ENCODE measurements at places on chromosomes 3 and 15.

- DNase-seq: no peak
Observed at GRCh38 chr3:166285001-166285400, 447.8 kb upstream of the BCHE start.

- no peak for DNase-seq
Observed at GRCh38 chr3:43481375-43481774, 140.4 kb downstream of the ANO10 start.

DNA sequence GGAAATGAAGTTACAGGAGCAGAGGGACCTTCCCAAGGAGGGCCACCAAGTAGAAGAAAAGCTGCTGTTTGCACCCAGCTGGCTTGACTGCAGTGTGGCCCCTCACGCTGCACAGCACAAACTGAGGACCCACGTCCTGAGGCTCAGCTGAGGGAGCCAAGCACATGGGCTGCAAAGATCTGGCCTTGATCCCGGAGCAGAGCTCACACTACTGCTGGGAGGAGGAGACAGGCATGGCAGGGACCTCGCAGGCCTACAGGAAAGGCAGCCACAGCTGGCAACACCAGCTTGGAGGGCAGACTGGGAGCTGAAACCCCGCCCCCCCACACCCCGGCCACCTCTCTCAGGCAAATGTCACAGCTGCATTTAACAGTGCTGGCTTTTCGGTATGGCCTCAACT is 39.7 kb downstream of the KLHL25 start:
- DNase-seq: no peak

DNA sequence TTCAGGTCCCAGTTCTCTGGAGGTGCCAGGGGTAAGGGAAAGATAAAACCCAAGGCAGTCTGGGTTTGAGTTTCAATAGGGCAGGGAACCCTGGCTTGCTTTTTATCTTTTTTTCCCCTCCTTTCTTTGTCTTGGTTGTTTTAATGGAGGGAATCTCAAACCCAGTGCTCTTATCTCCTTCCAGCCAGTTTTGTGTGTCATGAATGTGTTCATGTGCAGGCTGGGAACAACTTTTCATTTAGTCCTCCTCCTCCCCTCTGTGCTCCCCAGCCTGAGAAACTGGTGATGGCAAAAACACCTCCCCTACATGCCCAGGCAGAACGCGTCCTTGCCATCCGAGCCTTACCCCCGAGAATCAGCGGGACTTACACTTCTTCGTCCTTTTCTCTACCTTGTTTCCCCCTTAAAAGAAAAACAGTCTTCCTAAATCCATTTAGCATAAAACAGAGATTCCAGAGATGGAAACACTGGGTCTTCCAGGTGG is 10.9 kb downstream of the SEMA3G start:
- DNase-seq: no peak

- no peak for DNase-seq
Observed at GRCh38 chr15:67164401-67164791, 90.1 kb downstream of the AAGAB start.

- DNase-seq: no peak
Observed at GRCh38 chr3:8822141-8822540, 52.7 kb upstream of the OXTR start.

- no peak for DNase-seq
Observed at GRCh38 chr3:17775073-17775472, 32.6 kb upstream of the TBC1D5 start.

- no peak for DNase-seq
Observed at GRCh38 chr3:116200956-116201690, 244.2 kb downstream of the LSAMP start.

DNA sequence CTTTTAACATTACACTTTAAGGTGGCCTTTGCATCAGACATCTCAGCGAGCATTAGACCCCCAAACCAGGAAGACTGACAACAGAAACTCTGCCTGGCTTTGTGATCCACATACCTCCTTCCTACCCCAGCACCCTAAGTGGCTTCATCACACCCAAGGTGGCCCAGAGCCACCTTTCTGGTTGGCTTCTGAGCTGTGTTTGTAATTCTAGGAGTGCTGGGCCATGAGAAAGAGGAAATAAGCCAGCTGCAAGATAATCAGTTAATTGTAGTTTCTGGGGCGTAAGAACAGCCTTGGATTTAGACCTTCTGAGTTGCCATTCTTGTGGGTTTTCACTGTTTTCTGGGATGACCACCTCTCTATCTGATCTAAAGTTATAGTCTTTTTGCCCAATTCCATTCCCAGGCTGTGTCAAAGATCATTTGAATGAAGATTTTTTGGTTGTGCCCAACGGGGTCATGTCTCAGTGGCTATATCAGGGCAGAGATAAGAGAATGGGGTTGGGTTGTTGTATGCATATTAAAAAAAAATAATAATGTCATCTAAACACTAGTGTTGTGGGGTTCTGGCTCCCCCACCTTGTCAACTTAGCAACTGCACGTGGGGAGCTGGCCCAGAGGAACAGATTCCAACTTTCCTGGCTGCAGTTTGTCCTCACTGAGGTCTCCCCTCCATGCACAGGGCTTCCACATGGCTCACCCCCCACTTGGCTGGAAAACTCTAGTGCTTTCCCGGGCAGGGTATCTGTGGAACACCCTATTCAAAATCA is 234.8 kb upstream of the WNT5A start:
- DNase-seq: no peak

DNA sequence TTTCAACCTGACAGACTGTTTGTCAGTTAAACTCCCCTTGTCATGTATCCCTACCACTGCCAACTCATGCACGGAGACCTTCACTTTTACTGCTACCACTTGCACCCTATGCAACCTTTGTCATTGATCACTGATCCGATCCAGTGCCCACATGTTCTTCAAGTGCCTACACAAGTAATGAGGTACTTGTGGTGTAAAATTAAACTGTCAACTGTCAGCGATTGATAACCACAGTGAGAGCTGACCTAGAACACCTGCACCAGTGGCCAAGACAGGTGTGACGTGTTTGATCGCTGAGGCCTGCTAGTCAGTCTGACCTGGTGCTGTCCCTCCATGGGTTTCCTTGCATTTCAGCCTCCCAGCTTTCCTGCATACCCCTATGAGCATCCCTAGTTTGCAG is 55.6 kb downstream of the MECOM start:
- no peak for DNase-seq

DNA sequence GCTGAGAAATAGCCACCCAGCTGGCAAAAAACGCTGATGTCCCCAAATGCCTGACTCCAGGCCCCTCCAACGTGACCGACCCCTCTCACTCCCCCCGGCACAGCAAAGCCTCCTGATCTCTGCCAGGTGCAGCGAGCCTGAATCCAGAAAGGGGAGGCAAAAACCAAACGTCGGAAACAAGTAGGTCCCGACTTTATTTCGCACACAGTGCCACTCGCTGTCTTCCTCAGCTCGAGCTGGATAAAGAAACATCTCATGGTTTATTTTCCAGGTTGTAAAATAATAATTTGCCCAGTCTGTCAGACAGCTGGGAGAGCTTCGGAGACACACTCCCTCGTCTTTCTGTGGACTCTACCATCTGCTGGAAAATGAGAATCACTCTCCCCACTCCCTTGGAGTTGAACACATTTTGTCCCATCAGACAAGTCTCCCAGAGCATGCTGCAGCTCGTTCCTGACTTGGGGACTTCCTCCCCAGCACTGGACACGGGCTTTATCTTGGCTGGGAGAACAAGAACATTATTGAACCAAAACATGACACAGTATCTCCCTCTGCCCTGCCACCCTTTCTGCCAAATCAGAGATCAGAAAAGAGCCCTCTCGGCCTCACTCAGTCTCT is 142.8 kb downstream of the NUP210 start:
- no peak for DNase-seq

GRCh38 chr3:155492841-155493240 is 199.4 kb upstream of the STRIT1 start:
- no peak for DNase-seq

GRCh38 chr3:194185221-194185620 is 49.3 kb downstream of the HES1 start:
- no peak for DNase-seq

DNA sequence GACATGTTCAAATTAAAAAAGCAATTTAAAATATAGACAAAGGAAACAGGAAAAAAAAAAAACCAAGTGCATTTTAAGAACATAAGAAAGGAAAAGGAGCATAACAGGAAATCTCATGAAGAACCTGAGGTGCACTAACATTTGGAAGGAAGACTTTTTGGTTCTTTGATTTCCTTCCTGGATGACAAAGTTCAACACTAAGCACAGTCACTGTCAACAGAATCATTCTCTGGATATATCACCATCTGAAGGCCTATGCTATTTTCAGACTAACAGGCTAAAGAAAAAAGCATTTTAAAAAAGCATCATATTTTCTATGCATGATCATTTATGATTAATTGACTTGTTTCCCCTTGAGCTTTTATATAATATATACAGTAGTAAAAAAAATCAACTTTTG is 349.6 kb downstream of the PLCL2 start:
- DNase-seq: no peak

- no peak for DNase-seq
Observed at GRCh38 chr3:88882121-88882520, 225.3 kb upstream of the EPHA3 start.

DNA sequence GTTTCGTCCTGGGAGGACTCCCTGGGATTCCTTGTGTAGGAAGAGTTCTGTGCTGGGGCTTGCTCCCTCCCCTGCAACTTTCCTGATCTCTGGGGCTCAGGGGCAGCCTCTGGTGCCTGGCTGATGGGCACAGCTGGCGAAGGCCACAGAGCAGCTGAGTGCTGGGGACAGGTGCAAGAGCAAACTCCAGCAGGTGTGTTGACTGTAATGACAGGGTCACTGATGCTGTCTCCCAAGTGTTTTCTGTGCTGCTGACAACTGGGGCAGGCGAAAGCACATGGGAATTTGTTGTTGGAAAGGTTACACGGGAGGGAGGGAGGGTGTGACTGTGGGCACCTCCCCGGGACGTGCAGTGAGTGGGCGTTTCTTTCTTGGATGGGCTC is 21.6 kb downstream of the CPN2 start:
- no peak for DNase-seq

- no peak for DNase-seq
Observed at GRCh38 chr3:16388850-16389441, 123.9 kb downstream of the OXNAD1 start.

DNA sequence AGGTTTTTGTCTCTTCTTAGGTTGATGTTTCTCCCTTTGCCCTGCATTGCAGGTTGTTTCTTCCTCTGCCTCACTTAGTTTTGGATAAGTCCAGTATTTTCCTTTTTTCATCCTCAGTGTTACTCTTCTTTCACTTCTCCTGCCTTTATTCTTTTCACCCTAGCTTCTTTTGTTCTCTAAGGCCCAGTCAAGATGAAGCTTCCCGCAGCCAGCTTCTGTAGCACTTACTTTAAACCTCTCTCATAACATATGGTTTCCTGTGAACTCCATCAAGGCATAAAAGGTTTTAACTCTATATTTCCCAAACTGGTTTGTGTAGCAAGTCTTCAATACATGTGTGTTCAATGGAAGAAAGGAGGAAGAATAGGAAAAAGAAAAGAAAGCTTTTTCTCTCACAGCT is 54.1 kb downstream of the TP63 start:
- DNase-seq: no peak

- DNase-seq: no peak
Observed at GRCh38 chr3:44988073-44988472, 12.0 kb downstream of the EXOSC7 start.

DNA sequence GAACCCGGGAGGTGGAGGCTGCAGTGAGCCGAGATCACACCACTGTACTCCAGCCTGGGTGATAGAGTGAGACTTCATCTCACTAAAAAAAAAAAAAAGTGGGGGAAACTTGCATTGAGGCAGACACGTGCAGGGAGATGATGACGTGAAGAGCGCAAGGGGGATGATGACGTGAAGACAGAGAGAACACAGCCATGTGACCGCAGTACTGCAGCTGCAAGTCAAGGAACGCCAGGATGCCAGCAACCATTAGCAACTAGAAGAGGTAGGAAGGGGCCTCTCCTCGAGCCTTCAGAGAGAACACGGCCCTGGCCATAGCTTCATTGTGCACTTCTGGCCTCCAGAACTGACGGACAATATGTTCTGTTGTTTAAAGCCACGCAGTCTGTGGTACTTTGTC is 28.3 kb downstream of the RFT1 start:
- DNase-seq: no peak

DNA sequence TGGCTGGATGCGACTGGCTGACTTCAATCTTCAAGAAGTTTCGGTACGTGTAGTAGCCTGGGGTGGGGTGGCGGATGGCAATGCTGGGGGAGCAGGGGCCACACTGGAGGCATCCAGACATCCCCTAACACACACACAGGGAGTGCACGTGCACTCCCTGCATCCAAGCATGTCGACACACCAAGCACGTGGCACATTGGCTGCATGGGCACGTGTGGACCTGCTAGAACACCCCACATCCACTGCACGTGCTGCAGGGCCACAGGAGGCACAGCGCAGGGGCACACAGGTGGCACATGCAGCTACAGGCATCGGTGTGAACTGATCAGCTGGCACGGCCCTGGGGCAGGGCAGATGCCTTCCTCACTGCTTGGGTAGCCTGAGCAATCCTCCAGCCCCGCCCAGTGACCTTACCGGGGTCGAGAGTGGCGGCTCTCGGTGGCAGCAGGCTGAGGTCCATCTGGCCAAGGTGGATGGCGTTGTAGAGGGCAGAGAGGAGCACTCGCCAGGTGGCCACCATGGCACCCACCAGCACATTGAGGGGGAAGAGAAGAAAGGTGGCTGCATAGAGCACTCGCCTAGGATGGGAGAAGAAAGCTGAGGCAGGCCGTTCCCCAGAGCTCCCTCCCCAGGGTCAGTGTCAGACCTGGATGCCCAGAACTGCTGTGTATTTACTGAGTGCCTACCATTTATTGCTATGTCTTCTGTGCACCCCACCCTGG is 7.5 kb downstream of the ISLR start:
- DNase-seq: no peak

DNA sequence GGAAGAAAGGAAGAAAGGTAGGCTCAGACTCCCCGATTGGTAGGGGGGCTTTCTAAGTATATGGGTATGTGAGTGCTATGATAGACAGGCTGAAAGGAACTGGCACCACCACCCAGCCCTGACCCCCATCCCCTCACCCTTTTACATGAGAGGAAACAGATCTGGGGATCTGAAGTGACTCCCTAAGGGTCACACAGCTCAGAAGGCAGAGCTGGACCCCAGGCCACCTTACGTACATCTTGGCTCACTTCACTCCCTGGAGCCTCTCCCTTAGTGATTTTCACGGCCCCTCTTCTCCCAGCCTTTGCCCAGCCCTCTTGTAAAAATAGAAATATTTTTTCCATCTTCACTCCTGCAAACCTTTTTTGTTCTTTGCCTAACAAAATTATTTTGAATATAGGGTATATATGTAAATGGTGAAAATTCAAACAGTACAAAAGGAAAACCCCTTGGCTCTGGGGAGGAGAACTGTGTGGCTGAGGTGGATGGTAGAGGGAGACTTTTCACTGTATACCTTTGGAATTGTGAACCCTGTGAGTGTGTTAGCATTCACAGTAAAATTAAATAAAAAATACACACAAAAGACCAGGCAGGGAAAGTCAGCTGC is 34.8 kb upstream of the POLG start:
- DNase-seq: no peak

Measured in activated CD8-positive, alpha-beta memory T cell treated with anti-CD3 and anti-CD28 coated beads for 1 hour (primary cell).